Activated T-helper 2 cell treated with anti-CD3 and anti-CD28 coated beads, Interferon-gamma antibody, Interleukin-2, Interleukin-4, amounts not matched to agents 10 μg/mL and 5 μg/mL and 100 μg/mL, durations not matched to agents 14 hours and 24 hours and 36 hours (primary cell): ENCODE measurements at places on chromosomes 16 and 17. TPM values are rescaled to one million over a fixed set of nuclear protein-coding genes. Genes with fewer than 3 reads are reported as not detected.

GRCh38 chr17:38701504-38702165, 3.4 kb upstream of the MLLT6 start:
- DNase-seq: peak; percentile 63

The ESRP2 gene
- 0.23 and 0.34 TPM in 2 replicates for total RNA-seq

The MYH1 gene
- total RNA-seq: not detected in 2 replicates

The OR1A1 gene
- not detected in 2 replicates for total RNA-seq

DNA sequence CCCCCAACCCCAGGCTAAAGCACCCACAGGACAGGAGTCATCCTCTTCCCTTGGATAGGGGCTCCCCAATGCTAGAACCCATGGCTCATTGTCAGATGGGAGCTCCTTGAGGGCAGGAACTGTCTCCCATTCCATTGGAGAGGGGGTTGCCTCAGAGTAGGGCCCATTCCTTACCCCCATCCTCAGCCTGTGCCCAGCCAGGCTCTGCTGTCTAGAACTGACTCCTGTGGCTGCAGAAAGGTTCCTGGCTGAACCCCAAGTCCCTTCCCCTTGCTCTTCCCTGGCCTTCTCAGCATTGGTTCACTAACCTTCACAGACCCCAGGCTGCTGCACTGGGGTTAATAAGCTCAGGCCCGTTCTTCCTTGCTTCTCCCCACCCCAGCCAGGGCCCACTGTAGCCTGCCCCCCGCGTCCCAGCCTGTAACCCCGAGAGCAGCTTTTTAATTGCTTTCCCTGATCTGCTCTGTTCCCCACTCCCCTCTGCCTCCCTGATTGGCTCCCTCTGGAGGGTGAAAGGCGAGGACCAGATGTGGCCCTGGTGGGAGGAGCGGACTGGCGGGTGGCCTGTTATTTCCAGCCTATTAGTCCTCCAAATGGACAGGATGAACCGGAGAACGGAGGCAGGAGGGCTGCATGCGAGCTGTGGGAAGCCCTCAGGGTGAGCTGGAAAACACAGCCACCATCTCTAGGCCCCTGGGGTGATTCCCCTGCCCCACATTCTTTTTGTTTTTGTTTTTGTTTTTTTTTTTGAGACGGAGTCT, 6.0 kb upstream of the GFAP start:
- no peak for DNase-seq

The PDILT gene
- total RNA-seq: 0.07 TPM in 1 of 2 replicates, not detected in the other

DNA sequence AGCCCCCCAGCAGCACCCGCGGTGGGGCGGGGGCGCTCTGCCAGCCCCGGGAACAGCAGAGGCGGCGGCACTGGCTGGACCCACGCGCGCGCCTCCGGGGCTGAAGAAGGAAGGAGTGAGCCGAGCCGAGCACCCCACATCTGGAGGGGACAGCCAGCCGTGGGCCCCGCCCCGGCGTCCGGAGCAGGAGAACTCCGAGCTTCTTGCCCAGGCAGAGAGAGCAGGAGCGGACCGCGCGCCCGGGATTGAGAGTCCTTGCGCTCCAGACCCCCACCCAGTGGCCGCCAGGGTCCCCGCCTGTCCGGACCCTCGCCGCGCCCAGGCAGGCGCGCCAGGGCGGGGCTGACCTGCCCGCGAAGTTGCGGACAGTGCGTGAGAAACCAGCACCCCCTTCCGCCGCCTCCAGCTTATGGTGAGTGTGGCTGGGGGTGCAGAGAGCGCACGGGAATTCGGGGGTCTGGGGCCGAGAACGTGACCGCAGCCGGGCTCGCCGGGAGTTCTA, 921.9 kb upstream of the EEF2KMT start:
- DNase-seq: no peak

The TMIGD1 gene
- total RNA-seq: not detected in 2 replicates

DNA sequence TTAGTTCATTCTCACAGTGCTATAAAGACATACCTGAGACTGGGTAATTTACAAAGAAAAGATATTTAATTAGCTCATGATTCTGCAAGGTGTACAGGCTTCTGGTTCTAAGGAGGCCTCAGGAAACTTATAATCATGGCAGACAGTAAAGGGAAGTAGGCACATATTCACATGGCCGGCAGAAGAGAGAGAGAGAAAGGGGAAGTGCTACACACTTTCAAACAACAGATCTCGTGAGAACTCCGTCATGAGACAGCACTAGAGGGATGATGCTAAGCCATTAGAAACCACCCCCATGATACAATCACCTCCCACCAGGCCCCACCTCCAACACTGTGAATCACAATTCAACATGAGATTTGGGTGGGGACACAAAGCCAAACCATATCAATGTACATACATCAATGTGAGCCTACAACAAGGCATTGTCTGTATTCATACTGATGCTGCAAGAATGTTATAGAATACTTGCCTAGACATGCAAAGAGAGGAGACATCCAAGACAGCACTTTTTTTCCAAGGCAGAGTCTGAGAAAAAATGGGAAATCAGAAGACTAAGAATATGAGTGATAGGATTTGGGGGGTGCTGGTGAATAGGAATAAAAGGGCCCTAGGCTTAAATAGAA, 114.8 kb upstream of the XYLT1 start:
- DNase-seq: no peak

- peak; percentile 64 for DNase-seq
Measured at GRCh38 chr17:49210158-49211029, at the start of the genes ABI3 and GNGT2. Gene ABI3, plus strand, starts transcription at chr17:49210707. Its CDS starts 18 bp downstream, at chr17:49210725. Gene GNGT2, minus strand, starts transcription at chr17:49210574. Its CDS starts 3,152 bp downstream, at chr17:49207422.

- no peak for DNase-seq
Measured at GRCh38 chr17:57810721-57811637, 38.9 kb downstream of the MRPS23 start.
